ENCODE measurements at places on chromosomes 12 and 14. TPM values are rescaled to one million over a fixed set of nuclear protein-coding genes. Genes with fewer than 3 reads are reported as not detected.

UNG gene
- 25.5 TPM for total RNA-seq

ASCL1 gene
- total RNA-seq, result not detected

NR1H4 gene
- not detected for total RNA-seq

DNA sequence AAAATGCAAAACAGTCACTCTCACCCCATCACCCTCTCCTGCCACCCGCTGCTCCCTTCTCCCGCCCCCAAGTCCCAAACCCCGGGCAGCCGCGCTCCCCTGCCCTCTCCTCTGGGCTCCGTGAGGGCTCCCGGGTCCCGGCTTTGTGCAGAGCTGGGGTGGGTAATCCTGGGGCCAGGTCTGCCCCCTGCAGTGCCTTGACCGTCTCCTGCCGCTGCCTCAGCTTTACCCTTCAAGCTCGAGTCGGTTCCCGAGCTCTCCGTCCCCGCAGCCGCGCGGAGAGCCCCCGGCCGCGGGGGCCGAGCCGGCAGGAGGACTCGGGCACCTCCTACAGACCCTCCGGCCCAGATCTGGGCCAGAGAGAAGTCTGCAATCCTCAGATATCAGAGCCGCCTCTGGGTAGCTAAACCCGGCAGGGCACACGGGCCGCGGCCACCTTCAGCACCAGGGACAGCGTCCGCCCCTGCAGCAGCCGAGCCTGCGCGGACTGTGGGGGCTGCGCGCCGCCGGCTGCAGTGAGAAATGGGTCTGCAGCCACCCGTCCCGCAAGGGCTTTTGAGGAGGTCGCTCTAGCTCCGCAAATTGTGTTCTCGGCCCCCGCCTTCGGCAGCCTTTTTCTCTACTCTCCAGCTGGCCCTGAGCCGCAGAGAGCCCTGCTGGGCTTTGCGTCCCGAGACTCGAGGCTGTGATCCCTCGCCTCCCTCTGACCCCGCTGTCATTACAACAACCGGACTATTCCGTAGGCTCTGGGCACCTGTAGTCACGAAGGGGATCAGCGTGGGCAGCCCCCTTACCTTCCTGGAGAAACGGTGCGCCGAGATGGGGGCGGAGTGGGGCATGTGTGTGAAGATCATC lies 1.2 kb downstream of the PRMT8 start:
- peak; percentile 77 for DNase-seq

DNA sequence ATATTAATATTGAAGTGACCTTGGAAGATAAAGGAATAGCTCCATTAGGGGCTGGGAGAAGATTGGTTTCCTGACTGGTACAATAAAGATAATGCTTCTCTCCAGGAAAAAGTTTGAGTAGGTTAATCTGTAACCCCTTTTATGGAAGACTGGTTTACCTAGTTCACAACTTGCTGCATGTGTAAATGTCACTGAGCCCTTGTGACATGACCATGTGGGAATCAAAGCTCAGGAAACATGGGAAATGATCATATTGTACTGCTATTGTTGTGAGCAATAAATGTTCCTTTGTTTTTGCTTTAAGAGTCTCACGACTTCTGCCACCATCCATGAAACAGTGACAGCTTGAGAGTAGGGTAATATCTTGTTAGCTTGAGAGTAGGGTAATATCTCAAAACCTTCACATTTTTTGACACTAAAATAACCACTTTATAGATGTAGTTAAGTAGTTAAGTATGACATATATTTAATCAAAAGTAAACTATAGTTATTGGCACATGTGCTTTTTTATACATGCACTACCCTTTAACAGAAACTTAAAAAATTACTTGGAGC lies 1338.6 kb downstream of the FSCB start:
- no peak for DNase-seq

DNA sequence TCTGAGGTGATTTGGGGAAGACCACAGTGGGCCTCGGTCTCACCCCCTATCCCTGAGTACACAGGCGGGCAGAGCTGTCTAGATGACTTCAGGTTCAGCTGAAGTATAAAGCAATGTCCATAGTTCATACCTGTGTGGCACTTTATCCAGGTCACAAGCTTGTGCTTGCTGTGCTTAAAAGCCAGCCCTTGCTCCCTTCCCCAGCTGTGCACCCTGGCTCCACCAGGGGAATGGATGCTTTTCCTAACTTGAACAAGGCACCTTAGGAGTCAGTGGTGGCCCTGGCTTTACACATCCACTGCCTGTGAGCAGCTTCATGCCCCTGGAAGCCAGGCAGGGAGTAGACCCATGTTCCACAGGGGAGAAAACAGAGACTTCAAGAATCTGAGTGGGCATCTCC lies 5.5 kb downstream of the CARMIL3 start:
- DNase-seq, result no peak

DNA sequence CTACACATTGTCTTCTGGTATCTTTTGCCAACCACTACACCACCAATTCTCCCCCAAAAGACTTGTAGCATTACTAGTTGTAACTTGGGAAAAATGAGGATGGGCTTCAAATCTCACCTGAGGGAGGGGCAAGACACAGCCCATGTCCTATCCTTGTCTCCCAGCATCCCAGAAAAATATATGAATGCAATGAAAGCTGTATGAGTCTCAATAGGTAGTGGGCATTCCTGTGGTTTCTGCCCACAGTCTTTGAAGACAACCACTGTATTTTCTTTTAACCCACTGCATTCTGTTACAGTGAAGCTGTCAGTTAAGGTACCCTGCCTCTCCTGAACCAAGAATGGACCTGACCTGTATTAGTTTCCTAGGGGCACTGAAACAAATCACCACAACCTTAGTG lies 336.2 kb upstream of the TMPO start:
- DNase-seq, result no peak

DNA sequence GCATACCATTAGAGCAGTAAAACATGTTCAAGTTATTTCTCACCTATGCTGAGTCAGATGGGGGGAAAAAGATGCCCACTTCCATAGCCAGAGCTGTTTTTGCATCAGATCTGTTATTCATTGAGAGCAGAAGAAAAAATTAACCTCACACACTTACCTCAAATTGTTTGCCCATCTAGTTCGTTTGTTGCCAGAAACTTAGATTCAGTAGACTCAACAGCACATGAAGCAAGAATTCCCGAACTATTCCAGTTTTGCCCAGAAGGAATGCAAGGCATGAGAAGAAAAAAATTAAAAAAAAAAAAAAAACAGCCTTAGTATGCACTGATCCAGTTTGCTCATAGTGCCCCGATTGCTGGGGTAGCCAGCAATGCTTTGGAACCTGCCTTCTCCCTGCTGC lies 12.4 kb upstream of the DPF3 start:
- DNase-seq, result no peak

- DNase-seq, result peak; percentile 78
Observed at GRCh38 chr12:121038861-121039668, at the start of gene OASL. OASL (minus strand) TSS chr12:121039246; CDS start chr12:121038971, 275 bp downstream.

GRCh38 chr14:97301931-97302559 lies 504.9 kb downstream of the VRK1 start:
- DNase-seq, result no peak

DNA sequence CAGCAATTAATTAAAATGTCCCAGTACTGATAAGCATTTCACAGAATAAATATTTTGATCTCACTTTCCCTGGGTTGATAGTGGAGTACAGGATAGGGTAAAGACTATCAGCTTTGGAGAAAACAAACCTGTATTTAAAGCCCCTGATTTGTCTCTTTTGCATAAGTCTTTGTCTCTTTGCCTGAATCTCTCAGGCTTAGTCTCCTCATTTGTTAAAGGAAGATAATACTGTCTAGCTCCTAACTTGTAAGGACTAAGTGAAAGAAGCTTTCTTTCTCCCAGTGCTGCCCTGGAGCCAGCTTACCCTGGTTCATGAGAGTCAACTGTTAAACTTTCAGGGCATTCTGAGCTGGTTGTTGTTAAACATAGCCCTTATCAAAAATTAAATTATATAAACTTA lies 5.5 kb upstream of the NR1H4 start:
- DNase-seq, result no peak

GRCh38 chr14:32635061-32635719 lies 303.5 kb upstream of the NPAS3 start:
- DNase-seq, result no peak

DNA sequence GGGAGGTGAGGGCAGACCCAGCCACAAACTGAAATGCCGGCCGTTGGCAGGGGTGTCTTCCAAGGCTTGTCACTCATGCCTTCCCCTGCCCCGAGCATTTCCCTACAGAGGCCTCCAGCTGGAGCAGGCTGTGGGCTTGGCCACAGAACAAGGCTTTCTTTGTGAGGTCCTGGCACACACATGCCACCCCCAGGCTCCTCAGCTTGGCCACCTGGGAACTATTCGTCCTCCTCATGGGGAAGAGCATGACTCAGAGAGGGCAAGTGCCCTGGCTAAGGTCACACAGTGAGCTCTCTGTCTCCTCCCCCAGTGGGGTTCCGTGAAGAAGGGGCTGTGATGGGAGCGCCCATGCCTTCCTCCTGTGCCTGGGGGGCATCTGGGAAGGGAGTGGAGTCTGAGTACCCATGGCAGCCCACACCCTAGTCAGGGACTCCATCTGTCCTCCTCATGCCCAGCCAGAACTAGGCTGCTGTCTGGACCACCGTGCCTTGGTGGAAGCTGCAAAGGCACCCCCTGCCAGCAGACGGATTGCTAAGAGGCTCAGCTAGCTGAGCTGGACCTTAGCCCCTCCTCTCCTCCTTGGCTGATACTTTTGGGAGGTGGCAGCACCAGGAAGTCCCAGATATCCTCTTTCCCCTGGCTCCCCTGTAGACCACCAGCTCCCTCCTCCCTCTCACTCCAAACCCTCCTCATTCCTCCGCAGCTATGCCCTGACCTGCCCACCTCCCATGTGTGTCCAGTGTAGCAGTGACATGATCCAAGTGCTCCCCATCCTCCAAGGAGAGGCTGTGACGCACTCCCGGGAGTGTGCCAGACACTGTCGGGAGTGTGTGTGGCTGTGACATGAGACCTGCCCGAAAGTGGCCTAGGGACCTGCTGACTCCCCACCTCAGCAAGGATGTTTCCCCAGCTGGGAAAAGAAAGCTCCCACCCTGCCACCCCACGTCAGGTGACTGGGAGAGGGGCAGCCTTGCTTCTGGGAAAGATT lies 21.4 kb downstream of the ABCB9 start:
- no peak for DNase-seq

Data from cardiac septum (tissue), 1 donor.